Type B pancreatic cell (in vitro differentiated cells): ENCODE measurements at places on chromosomes 1 and 21. TPM values are rescaled to one million over a fixed set of nuclear protein-coding genes. Genes with fewer than 3 reads are reported as not detected.

DNA sequence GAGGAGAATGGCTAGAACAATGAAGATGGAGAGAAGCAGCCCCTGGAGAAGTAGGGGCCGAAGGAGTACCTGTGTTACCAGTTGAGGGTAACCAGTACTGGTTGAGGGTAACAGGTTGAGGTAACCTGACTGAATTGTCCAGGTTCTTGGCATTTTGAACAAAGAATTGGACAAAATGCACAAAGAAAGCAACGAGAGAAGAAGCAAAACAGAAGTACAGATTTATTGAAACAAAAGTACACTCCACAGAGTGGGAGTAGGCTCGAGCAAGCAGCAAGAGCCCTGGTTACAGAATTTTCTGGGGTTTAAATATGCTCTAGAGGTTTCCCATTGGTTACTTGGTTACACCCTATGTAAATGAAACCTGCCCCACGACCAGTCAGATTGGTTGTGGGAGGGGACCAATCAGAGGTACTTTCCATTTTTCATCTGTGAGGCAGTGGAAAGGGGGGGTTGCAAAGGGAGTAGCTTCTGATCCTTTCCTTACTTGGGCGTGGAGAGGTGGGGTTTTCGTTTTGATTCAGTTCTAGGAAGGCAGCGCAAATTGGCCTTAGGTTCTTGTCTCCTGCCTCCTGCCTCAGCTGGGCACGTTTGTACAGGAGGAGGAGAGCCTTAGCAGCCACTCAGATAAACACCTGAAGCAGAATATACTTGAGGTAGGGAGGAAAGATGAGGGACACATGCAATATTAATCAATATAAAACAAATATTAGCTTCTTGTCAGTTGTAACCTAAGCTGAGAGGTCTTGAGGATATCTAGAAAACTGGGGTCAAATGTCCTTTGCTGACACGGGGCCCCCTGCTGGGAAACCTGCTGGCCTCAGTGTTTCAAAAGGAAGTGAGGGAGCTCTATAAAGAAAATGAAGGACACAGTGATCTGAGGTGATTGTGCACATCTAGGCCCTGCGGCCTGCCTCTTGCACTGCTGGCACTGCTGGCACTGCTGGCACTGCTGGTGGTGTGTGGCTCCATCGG, 14.3 kb upstream of the LSM10 start:
- H3K27ac ChIP-seq: peak overlapping the region; percentile 52
- H3K4me3 ChIP-seq: no peak overlapping the region
- no peaks in the 10 kb centered on the region for H3K27me3 ChIP-seq
- peaks cover 12% of the 10 kb centered on the region for H3K36me3 ChIP-seq

- H3K4me3 ChIP-seq: no peak overlapping the region
- H3K36me3 ChIP-seq: no peaks in the 10 kb centered on the region
- no peak for DNase-seq
- H3K27ac ChIP-seq: peak overlapping the region; percentile 27
- peaks cover 7% of the 10 kb centered on the region for H3K4me1 ChIP-seq
These were observed 21.1 kb upstream of the VTCN1 start for GRCh38 chr1:117231748-117232373.

GRCh38 chr1:228513236-228513900, 26.2 kb downstream of the RNF187 start:
- no peak overlapping the region for H3K27ac ChIP-seq
- no peaks in the 10 kb centered on the region for H3K4me1 ChIP-seq
- no peak overlapping the region for H3K4me3 ChIP-seq
- peaks cover 81% of the 10 kb centered on the region for H3K27me3 ChIP-seq
- DNase-seq: peak; percentile 31

GRCh38 chr1:246765521-246765920, 41.3 kb downstream of the SCCPDH start:
- no peak for DNase-seq
- no peak overlapping the region for H3K27ac ChIP-seq
- H3K4me3 ChIP-seq: no peak overlapping the region
- peaks cover 34% of the 10 kb centered on the region for H3K36me3 ChIP-seq
- peaks cover 10% of the 10 kb centered on the region for H3K4me1 ChIP-seq

The FASLG gene
- total RNA-seq: not detected in 2 replicates
